Stimulated activated CD4-positive, alpha-beta T cell treated with anti-CD3 and anti-CD28 coated beads, Interleukin-2, amount 100 ng/mL, for 48 hours (primary cell): ENCODE measurements at places on chromosomes 12 and 14.

- DNase-seq, result no peak
Observed at GRCh38 chr14:95508377-95508776, 8.1 kb downstream of the SYNE3 start.

GRCh38 chr14:100723830-100724437 lies 2.8 kb upstream of the DLK1 start:
- DNase-seq, result no peak

DNA sequence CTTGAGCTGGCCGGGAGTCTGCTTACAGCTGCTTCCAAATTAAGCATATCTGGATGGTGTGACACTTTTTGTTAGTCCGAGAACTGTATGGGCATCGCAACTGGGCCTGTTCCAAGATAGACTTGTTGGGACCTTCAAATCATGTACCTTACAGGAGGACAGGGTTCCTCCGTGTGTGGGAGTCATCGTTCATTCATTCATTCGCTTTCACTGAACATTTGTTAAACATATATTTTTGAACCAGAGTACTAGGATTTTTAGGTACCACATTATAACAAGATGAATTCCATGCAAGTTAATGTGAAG lies 387 bp upstream of the IPO8 start:
- no peak for DNase-seq

GRCh38 chr12:16681196-16681595 lies 75.2 kb upstream of the LMO3 start:
- DNase-seq, result no peak

- no peak for DNase-seq
Observed at GRCh38 chr12:62604373-62604772, 137.7 kb downstream of the MON2 start.

DNA sequence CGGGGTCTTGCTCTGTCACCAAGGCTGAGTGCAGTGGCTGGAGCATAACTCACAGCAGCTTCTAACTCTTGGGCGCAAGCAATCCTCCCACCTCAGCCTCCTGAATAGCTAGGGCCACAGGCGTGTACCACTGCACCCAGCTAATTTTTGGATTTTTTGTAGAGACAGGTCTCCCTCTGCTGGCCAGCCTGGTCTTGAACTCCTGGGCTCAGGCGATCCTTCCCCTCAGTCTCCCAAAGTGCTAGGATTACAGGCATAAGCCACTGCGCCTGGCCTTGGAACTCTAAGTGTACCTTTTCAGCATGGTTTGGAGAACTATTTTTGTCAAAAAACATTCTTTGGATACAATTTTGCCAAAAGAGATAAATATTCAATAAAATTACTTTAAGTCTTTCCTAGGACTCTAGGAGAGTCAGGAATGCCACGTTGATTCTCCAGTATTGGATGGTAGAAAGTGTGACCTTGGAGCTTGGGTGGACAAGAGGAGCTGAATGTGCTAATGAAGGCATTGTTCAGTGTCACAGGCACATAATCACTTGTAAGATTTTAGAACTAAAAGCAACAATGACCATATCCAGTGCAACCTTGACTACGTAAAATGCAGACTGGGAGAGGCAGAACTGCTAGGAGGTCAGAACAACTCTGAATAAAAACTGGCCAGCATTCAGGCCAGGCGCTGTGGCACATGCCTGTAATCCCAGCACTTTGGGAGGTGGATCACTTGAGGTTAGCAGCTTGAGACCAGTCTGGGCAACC lies 2.8 kb downstream of the SRSF9 start:
- DNase-seq, result no peak

GRCh38 chr14:57362361-57362760 lies 28.0 kb upstream of the NAA30 start:
- DNase-seq, result no peak

DNA sequence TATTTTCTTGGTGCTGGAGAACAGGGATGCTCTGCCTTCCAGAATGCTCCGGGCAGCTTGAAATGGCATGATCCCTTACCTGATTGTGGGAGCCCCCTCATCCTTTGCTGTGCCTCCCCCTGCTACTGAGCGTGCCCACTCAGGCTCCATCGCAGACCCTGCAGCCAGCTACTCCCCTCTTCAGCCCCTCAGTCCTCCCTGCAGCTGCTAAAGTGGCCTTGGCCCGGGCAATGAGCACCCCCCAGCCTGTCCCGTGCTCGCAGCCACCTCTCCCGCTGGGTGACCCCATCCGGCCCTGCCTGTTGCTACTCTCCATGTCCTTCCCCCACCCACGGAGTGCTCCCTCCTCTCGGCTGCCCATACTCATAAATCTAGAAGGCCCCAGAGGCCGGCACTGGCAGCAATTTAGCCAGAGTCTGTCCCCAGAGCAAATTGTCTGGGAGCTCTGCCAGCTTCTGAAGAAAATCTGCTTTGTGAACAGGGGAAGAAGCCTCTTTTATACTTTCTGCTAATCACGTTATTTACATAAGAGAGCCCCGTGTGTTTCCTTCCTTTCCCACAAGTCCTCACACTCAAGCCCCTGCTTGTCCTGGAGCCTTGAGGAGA lies 143.7 kb upstream of the FRMD6 start:
- no peak for DNase-seq

DNA sequence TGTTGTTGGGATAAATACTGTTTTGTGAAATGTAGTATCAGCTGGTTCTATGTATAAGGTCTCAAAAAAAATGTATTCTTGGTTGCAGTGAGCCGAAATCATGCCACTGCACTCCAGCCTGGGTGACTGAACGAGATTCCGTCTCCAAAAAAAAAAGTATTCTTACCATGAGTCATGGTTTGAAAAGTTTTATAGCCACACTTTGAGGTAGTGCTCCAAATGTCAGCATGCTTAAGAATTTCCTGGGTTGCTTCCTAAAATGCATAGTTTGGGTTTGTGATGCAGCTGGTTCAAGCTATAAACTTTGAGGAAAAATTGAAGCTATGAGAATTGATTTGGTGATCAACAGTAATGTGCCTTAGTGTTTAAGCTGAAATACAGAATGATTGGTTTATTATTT lies 48.0 kb downstream of the ETNK1 start:
- no peak for DNase-seq

DNA sequence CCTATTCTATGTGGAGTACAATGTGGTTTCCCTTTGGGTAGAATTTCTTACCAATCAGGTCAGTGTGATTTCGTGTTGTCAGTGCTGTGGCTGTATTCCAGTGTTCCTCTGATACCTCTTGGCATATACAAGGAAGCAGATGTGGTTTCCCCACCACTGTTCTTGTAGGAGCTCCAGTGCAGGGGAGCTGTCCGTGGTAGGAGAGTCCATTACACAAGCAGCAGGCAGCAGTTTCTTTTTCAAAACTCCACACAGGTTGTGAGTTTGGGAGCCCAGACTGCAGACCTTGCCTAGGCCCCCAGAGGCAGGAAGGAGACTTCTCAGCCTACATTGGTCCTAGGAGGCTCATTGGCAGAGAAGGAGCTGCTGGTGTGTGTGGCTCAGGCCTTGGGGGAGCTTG lies 452.8 kb downstream of the AACS start:
- no peak for DNase-seq

DNA sequence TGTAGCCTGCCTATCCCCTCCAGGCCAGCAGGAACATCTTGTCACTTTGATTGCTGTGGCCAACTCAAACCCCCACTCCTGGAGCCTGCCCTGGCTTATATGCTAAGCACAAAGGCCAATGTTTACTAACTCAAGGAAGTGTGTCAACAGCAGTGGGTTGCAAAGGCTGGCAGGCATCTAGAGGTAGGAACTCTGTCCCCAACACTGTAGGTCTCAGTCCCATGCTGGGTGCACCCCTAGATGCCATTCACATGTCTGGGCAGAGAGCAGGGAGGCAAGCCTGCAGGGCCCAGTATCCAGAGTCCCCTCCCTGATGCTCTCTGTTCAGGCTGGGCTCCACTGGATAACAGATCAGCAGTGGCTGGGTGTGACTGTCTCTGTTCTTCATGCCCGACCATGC lies 1.6 kb upstream of the HPD start:
- no peak for DNase-seq

GRCh38 chr12:27919671-27920235 lies 52.8 kb downstream of the PTHLH start:
- DNase-seq, result no peak

GRCh38 chr14:73870525-73871235 lies 16.0 kb upstream of the ZNF410 start:
- no peak for DNase-seq

- no peak for DNase-seq
Observed at GRCh38 chr14:96630281-96630680, 128.1 kb downstream of the PAPOLA start.

DNA sequence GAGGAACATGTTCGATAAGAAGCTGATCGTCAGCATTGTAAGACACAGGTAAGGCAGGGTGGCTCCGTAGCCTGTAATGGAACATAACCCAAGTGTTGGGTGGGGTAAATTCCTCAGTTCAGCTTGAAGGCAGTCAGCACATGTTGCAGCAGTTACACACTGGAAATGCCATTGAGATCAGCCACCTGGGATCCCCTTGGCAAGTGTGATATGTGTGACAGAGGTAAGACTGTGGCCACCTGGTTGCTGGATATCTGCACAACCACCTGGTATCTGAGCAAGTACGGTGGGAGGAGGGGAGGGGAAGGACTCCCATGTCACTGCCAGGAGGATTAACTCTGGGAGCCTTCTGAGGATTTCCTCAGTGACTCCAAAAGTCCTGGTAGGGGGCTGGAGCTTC lies 158.0 kb upstream of the CAND1 start:
- no peak for DNase-seq

DNA sequence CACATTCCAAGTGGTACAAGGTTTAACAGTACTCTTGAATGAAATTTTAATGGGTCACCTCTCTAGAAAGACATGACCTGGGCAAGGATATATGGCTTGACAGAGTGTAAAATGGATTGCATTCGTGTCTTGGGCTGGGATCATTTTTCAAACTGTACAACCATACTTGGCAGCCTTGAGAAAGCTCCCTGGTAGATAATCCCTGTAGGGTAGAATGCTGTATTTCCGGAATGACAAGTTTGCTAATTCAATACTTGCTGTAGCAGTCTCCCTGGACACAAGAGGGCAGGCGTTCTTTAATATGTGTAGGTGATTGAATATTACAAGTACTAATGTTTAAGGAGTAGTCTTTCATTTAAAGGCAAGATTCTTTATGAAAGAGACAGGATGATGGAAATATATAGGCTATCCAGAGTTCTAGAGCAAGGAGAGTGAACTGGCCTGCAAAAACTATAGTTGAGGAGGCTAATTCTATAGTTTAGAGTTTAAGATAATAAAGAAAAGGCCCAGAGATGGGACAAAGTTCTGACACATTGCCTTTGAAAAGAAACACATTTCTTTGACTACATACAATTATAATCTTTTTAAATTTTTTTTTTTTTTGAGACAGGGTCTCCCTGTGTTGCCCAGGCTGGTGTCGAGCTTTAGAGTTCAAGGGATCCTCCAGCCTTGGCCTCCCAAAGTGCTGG lies 53.4 kb downstream of the PLBD1 start:
- DNase-seq, result no peak

GRCh38 chr14:100236881-100237280 lies 2.1 kb upstream of the YY1 start:
- DNase-seq, result no peak

DNA sequence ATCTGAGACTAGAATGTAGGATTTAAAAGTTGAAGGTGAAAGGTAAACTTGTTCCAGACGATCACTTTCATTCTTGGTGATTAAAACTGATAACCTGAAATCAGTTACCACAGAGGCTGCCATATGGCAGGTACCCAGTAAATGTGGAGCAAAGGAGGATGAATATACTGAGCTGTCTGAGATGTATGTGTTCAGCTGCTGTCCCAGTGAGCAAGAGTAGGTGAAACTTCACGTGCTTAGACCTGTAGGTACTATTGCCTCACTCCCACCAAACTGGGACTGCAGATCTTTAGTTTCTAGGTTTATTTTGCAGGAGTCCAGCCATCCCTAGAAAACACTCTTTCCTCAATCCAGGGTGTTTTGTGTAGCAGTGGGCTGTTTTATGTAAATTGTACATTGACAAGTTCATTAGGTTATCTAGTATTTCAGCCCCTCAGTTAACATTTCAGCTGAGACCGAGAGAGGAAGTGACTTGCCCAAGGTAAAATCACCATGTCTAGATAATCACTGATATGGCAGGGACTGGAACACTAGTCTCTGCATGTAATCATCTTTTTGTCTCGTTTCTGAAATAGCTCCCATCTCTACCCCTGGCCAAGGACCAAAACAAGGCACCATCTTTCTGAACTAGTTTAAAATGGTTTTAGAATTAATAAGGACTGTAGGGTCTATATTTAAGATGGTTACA lies 62.7 kb downstream of the ATG14 start:
- DNase-seq, result no peak

- no peak for DNase-seq
Observed at GRCh38 chr12:110310763-110311162, 29.7 kb downstream of the ATP2A2 start.

DNA sequence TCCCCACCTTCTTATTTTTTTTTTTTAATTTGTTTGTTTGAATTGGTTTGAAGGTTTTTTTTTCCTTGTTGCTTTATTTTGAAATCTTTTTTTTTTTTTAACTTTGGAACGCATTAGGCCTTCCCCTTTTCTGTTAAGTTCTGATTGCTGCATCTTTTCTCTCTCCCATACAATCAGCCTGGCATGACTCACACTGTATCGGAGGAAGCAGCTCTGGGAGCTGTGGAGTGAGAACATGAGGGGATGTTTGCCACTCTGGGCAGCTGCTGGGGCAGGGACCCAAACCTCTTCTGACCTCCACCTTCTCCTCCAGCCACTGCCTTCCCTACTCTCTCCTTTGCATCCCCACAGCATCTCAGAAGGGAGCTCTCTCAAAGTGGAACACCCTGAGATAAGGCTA lies 160.3 kb upstream of the FKBP4 start:
- no peak for DNase-seq

DNA sequence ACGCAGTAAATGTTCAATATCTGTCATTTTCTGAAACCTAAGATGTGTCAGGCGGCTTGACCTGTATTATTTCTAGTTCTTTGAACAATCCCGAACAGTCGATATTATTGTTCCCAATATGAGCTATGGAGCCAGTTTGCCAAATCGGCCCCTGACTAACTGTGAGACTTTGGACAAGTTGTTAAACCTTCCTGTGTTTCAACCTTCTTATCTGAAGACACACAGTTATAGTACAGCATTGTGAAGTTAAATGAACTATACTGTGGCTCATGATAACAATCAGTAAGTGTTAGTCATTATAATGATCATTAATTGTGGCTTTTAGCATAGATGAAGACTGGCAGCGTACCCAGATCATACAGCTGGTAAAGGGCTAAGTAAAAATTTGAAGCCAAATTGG lies 23.4 kb downstream of the DDX47 start:
- no peak for DNase-seq

GRCh38 chr12:96807741-96808140 lies 99.3 kb upstream of the NEDD1 start:
- no peak for DNase-seq

- DNase-seq, result no peak
Observed at GRCh38 chr12:78683031-78683430, 181.5 kb upstream of the SYT1 start.

GRCh38 chr12:27635349-27635972 lies 60.8 kb upstream of the REP15 start:
- no peak for DNase-seq
